ENCODE measurements at places on chromosomes 5 and 9.

- no peak for DNase-seq
These were observed 49.6 kb downstream of the NDST1 start for GRCh38 chr5:150557509-150557872.

DNA sequence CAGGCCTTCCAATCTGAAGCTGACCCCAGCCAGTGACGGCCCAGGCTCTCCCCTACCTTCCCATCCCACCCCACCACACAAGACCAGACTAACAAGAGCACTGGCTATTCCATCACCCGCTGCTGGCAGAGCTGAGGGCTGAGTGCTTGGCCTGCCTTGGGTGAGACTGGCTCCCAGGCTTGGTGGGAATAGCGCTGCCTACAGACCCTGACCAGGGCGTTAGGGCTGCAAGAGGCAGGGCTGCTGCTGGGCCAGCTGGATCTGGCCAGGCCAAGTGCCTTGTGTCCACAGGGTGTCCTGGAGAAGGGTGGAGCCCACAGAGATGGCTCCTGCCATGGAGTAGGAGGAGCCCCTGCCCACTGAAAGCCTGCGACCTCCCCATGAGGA is 31.6 kb upstream of the ANGPTL2 start:
- DNase-seq = no peak

GRCh38 chr5:76715736-76716455 is at the start of gene F2R:
F2R (plus strand) TSS chr5:76716126; CDS start chr5:76716308, 182 bp downstream.
- DNase-seq = no peak

- no peak for DNase-seq
These were observed 20.6 kb downstream of the GOLM1 start for GRCh38 chr9:86078731-86079130.

DNA sequence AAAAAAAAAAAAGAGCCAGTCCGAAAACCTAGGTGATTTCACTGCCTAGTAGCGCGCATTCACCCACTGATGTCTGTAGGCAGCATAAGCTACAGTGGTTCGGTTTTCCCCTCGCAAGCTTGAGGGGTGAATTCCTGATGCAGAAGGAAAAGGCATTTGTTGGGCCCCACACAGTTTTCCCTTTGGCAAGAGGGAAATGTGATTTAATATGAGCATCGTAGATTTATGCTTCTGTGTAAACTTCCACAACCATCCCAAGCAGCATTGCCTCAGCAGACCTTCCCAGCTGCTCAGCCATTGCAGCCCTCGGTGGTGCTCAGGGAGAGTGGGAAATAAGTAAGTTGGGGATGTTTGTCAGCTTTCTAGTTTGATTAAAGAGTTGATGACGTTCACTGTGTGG is 231.5 kb upstream of the PPP1R2B start:
- no peak for DNase-seq

DNA sequence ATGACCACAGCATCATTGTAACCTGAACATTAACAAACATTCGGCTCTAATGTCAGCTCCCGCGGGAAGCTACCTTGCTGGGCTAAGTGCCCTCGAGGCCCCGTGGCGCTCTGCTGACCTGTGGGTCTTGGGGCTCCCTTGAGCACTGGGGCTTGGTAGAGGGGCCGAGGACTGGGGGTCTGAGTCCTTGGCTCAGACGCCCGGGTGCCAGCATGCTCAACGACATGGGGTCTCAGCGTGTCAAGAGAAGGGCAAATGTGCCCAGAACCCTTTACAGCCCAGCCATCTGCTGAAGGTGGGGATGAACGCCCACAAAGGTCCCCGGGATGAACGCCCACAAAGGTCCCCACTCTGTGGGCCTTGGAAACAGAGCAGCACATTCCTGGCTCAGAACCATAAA is 39.7 kb upstream of the SARDH start:
- no peak for DNase-seq

DNA sequence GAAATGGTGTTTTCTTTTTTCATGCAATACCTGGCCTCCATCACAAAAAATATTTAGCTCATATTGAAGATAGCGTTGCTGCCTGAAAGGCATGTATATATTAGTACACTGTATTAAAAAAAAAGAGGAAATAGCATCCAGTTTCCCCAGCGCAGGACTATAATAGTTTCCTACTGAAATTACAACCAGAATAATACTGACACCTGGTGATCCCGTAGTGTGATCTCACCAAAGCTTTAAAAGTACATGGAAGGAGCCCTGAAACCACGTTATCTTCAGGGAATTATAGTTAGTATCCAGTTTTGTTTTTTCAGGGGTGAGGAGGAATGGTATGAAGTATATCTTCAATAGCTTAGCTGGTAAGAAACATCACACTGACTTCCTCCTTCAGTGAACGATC is 264.9 kb downstream of the CD180 start:
- no peak for DNase-seq

- DNase-seq = no peak
These were observed 16.3 kb upstream of the DAB2 start for GRCh38 chr5:39440958-39441624.

DNA sequence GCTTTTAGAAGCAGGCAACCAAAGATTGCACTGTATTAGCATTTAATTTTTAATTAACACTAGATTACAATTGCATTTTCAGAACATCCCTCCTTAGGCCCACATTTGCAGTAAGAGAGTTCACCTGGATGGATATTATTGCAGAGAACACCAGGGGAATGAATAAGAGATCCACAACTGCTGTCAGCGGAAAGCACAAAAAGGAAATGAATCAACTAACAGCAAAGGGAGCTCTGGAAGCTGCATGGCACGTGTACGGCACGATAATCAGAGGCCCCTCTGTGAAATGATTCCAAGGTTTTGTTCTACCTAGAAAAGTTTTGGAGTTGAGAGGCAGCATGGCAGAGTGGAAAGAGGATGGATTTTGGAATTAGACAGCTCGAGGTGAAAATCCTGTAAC is 361.2 kb upstream of the C9orf72 start:
- DNase-seq = no peak

GRCh38 chr9:134405527-134405926 is 79.3 kb downstream of the RXRA start:
- DNase-seq = no peak

GRCh38 chr5:113866763-113867162 is 353.3 kb downstream of the YTHDC2 start:
- DNase-seq = no peak

DNA sequence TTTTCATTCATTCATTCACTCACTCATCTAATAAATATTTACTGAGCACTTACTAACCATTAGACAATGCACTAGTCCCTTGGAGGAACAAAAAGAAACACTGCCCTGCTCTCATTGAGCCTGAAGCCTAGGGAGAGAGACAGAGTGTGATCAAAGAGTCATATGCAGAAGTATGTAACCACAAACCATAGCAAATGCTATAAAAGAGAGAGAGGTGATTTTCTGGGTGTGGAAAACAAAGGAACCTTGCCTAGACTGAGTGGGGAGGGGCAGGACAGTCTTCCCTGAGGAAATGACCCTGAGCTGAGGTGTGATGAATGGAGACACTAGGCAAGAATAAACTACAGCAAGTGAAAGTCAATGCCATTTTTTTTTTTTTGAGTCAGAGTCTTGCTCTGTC is 10.8 kb upstream of the ADRA1B start:
- no peak for DNase-seq

- no peak for DNase-seq
These were observed 1360.6 kb upstream of the ACO1 start for GRCh38 chr9:31023847-31024246.

DNA sequence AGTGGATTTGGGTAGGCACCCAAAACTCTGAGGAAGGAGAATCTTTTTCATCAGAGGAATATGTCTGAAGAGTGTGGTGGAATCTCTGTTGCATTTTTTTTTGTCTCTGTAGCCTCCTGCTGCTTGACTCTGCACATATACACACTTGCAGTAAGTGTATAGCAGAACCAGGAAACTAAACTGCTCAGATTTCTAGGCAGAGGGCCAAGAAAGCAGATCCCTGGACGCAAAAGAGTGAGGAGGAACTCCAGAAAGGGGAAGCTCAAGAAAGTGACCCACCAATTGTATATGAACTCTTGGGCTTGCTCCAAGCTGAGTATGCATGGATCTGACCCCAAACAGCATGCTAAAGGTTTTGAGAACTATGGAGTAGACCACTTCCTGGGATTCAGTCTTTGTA is 181.8 kb downstream of the GADD45G start:
- no peak for DNase-seq

DNA sequence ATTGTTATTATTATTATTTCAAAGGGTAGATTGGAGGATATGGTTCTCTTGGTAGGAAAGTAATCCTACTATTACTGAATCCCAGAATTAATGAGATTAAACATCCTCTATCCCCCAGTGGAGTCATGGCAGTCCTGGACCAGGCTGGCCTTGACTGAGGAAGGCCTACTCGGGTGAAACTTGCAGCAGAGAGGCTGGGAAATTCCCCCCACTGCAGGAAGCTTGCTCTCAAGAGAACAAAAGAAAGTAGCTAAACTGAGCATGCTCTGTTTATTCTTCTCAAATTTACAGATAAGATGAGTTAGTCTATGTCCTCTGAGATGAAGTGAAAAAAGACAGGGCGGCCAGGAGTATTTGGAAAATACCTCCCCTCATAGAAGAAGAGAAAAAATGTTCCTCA is 233.9 kb upstream of the RPS23 start:
- DNase-seq = no peak

GRCh38 chr5:66013906-66014305 is 87.5 kb downstream of the ERBIN start:
- DNase-seq = no peak

DNA sequence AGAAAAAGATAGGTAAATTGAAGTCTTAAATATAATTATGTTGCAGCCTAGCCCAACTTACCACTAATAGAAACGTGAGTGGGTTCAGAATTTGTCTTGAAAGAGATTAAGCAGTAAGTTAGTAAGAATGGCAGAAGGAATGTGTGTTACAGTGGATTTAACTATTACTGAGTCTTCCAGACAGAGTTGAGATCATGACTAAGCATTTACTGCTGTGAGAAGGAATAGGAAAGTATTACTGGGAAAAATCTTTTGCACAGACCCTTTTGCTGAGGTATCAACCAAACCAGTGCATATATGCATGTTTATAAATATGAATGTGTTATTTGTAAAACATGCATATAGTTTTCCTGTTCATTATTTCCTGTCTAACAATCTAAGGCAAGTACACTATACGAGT is 112.8 kb upstream of the EFNA5 start:
- DNase-seq = no peak

GRCh38 chr5:37738057-37738691 is 101.7 kb downstream of the GDNF start:
- DNase-seq = no peak

- DNase-seq = no peak
These were observed 49.9 kb downstream of the JMY start for GRCh38 chr5:79285833-79286232.

Measured in stimulated activated CD8-positive, alpha-beta memory T cell treated with anti-CD3 and anti-CD28 coated beads, Interleukin-4, amount 100 ng/mL, for 1 hour (primary cell).